Midbrain (tissue), 1 donor: ENCODE measurements at places on chromosomes 1 and 21.

GRCh38 chr1:43938892-43939587 is 5.4 kb downstream of the ARTN start:
- DNase-seq = peak; percentile 38

DNA sequence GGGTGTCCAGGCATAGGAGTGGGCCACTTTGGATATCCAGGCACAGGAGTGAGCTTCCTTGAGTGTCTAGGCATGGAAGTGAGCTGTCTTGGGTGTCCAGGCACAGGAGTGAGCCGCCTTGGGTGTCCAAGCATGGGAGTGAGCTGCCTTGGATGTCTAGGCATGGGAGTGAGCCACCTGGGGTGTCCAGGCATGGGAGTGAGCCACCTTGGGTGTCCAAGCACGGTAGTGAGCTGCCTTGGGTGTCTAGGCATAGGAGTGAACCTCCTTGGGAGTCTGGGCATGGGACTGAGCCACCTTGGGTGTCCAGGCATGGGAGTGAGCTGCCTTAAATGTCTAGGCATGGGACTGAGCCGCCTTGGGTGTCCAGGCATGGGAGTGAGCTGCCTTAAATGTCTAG is 146.3 kb downstream of the C1orf94 start:
- no peak for DNase-seq

DNA sequence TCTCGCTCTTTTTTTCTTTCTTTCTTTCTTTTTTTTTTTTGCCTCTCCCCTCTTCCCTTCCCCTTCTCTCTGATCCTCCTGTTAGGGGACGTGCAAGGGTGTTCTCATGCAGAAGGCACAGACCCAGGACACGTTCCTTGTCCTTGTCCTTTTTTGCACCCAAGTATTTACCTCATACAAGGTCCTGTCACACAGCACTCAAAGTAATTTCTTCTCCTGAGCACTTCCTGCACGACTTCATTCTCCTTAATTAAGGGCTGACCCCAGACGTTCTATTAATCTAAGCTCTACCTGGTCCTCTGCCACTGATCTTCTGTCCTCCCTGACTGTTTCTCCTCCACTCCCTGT is 424 bp upstream of the PCNX2 start:
- no peak for DNase-seq

DNA sequence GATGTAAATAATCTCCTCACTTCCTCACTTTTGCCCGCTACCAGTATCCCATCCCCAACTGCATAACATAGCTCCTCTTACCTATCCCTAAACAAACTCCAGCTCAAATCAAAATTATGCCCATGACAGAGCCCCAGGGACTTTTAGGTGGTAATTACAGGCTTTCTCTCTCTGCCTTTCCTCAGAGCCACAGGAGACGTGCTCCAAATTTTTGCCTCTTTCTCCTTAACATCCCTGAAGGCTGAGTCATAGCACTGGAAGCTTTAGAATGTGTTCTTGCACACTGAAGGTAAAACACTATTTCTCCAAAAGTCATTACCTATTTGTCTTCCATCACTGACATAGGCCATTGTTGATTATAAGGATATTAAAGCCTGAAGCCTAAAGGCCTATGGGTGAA is 263.5 kb upstream of the PLD5 start:
- DNase-seq = no peak

GRCh38 chr21:38438462-38438893 is 59.8 kb downstream of the ERG start:
- DNase-seq = no peak

- DNase-seq = no peak
These were observed 9.9 kb upstream of the HSPG2 start for GRCh38 chr1:21946836-21947587.

GRCh38 chr1:23417570-23417969 is 7.0 kb downstream of the TCEA3 start:
- DNase-seq = no peak

DNA sequence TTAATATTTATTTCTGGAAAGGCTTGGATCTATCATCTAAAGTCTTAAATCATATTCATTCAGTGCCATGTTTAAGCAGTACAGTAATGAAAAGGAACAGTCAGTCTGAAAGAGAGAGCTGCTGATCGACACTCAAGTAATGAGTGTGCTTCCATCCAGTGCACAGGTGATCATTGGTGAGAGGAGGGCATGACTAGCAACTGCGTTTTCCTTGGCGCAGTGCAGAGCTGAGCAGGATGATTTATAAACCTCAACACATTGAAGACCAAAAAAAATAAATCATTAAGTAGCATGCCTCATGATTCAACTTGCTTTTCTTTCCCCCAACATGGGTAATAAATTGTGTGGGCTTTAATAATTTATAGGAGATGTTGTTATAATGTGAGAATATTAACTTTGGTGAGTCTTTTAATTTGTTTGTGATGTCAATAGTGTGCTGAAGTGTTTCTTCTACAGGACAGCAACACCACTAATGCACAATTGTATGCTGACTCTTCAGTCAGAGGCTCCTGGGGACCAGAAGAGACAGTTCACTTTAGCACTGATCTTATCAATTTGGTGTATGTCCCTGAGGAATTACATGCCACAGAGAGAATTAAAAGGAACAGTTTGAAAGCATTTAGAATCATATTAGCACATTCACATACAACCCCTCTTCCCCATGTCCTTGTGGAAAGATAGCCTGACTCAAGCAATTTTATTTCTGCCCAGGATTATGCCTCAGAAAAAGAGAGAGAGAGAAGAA is 199.7 kb upstream of the ADGRL2 start:
- DNase-seq = no peak

DNA sequence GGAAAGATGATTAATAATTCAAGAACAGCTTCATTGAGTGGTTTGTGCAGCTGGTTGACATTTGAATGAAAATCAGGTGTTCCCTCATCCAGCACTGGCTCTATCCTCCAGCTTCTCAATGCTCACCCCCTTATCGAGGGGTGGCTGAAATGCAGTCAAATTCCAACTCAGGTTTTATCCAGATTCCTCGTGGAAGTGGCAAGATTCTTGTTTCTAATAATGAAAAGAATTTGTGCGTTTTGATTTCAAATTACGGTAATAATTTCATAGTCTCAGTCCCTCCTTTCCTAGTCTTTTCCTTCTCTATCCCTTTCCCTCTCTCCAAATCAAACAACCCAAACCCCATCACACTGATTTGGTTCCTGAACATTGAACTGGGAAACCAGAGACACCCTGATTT is 3.1 kb downstream of the CNIH3 start:
- no peak for DNase-seq

- DNase-seq = no peak
These were observed 99.1 kb downstream of the MRPL37 start for GRCh38 chr1:54299037-54299436.

- DNase-seq = no peak
These were observed 2.5 kb downstream of the GGPS1 start for GRCh38 chr1:235330918-235331285.

- DNase-seq = no peak
These were observed 70.8 kb downstream of the ADARB1 start for GRCh38 chr21:45145146-45145545.

- DNase-seq = no peak
These were observed 616.8 kb downstream of the LTN1 start for GRCh38 chr21:28375708-28376385.

DNA sequence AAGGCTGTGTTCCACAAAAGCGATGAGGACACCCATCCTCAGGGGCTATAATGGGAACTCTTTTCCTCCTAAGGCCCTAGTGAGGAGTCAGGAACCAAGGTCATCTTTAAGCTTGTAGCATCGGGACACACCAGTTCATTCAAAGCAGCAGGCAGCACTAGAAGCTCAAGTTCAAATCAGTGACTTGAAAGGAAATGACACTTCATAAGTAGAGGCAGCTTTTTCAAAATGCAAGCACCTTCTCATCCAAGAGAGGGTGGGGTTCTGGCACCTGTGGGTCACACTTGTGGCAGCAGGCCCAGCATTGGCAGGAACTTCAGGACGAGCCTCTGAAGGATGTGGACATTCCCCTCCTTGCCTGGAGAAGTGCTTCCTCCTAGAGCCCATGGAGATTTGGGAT is 496.3 kb downstream of the KIF26B start:
- no peak for DNase-seq

DNA sequence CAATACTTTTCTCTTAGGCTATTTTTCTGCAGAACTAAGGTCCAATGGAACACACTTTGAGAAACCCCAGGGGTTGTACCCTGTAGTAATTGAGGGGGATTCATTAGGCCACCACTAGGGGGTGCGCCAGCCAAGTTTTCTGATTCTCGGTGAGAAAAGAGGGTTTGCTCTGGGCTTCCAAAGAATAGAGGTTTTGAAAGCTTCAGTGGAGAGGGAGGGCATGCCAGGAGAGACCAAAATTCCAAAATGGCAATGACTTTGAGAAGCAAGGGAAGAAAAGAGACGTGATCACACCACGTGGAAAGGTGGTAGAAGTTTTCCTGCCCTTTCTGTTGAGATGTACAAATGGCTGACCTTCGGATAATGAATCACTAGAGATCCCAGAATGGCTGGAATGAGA is 323.3 kb downstream of the RPS6KC1 start:
- peak; percentile 76 for DNase-seq

DNA sequence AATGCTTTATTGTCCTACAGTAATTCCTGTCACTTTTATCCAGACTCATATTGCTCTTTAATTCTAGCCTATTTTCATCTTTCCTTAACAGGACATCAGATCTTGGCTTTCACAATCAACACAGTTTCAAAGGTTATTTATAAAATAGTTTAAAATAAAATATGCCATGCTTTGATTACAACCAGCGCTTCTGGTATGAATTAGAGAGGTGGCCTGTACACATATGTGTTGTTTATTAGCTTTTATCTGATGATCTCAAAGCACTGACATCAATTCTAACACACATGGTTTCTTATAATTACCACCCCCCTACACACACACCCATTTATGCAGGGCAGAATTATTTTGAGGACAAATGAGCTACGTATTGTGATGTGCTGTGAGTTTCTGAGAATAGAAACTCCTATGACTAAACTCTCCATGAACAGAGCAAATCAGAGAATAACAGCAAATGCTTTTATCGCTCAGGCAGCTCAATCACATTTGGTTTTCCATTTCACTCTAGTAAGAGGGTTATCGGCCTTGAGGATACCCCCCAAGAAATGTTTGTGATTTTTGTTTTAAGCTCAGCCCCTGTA is 18.0 kb downstream of the CD247 start:
- no peak for DNase-seq

GRCh38 chr1:228345201-228345930 is 61.3 kb downstream of the TRIM11 start:
- DNase-seq = no peak

- no peak for DNase-seq
These were observed 114.2 kb downstream of the SIK1 start for GRCh38 chr21:43312751-43313169.

- no peak for DNase-seq
These were observed 64.0 kb upstream of the ASB17 start for GRCh38 chr1:75996196-75996595.

- peak; percentile 0 for DNase-seq
These were observed 32.2 kb upstream of the CYP4X1 start for GRCh38 chr1:46991083-46991923.

- no peak for DNase-seq
These were observed 29.9 kb upstream of the PRDX6 start for GRCh38 chr1:173447224-173447623.

- no peak for DNase-seq
These were observed 64.0 kb downstream of the SAMSN1 start for GRCh38 chr21:14482165-14482564.

DNA sequence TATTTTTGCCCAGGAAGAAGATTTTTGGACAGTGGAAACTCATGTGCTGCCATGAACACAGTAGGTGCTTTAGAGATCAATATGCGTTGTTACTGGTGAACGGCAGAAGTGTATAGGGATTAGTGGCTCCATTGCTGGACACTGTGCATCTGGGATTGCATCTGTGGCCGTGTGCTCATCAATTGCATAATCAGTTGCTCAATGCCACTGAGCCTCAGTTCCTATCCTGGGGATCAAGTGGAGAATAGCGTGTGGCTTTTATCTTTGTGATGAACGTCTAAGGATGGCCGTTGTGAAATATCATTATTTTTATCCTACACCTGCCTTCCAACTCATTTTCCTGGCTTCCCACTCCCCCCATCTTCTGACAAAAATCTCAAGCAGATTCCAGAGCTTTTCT is 5.4 kb downstream of the TNN start:
- DNase-seq = no peak

- no peak for DNase-seq
These were observed 326.3 kb downstream of the TBX15 start for GRCh38 chr1:118661769-118662320.

- DNase-seq = no peak
These were observed 171.3 kb downstream of the GRIK3 start for GRCh38 chr1:36863061-36863460.

DNA sequence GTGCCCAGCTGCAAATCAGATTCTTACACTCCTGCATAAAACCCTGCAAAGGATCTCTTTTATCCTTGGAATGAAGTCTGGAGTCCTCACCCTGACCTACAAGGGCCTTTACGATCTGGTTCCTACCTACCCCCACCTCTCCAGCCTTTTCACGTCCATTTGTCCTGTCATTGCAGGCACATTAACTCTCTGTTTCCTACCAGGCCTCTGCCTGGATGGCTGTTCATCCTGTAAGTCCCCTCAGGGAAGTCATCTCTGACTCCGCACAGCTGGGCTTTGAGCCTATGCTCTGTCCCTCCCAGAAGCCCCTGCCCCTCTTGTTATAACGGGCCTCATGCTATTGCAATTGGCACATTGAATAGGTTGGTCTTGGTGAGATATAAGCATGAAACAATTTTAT is 96.8 kb upstream of the USP24 start:
- no peak for DNase-seq

DNA sequence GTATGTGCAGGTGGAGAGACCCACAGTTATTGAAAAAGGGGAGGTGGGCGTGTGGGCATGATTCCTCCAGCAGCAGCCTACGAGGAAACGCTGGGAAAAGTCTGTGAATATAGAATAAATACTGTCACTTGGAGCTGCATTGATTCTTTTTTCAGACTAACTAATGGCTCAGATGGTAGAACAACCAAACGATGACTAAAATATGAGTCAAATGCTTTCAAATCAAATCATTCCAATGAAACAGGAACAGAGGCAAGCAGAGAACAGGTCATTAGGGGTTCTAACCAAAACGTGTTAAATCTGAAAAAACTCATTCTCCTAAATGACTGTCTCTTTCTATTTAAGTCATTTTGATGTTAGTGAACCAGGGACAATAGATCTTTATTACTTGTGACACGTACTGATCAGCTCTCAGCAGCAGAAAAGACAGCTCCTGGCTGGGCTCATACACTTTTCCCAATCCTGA is 35.1 kb upstream of the SEC16B start:
- DNase-seq = no peak

- no peak for DNase-seq
These were observed 2.0 kb downstream of the SLC1A7 start for GRCh38 chr1:53140451-53140850.
